ENCODE measurements at places on chromosomes 2 and 18.
A peak's percentile ranks its signal among the peaks of the same experiment; 100 is the strongest.

- peak; percentile 76 for DNase-seq
Observed at GRCh38 chr18:80247393-80247841, at the start of gene PARD6G. TSS of gene PARD6G (minus strand) at chr18:80247514. CDS start at chr18:80247348, 166 bp downstream.

- no peak for DNase-seq
Observed at GRCh38 chr18:26406324-26406723, 142.0 kb downstream of the KCTD1 start.

GRCh38 chr18:35189510-35189909 is 51.3 kb upstream of the ZNF397 start:
- DNase-seq: no peak

- no peak for DNase-seq
Observed at GRCh38 chr18:8329186-8329771, 280.0 kb upstream of the RAB12 start.

DNA sequence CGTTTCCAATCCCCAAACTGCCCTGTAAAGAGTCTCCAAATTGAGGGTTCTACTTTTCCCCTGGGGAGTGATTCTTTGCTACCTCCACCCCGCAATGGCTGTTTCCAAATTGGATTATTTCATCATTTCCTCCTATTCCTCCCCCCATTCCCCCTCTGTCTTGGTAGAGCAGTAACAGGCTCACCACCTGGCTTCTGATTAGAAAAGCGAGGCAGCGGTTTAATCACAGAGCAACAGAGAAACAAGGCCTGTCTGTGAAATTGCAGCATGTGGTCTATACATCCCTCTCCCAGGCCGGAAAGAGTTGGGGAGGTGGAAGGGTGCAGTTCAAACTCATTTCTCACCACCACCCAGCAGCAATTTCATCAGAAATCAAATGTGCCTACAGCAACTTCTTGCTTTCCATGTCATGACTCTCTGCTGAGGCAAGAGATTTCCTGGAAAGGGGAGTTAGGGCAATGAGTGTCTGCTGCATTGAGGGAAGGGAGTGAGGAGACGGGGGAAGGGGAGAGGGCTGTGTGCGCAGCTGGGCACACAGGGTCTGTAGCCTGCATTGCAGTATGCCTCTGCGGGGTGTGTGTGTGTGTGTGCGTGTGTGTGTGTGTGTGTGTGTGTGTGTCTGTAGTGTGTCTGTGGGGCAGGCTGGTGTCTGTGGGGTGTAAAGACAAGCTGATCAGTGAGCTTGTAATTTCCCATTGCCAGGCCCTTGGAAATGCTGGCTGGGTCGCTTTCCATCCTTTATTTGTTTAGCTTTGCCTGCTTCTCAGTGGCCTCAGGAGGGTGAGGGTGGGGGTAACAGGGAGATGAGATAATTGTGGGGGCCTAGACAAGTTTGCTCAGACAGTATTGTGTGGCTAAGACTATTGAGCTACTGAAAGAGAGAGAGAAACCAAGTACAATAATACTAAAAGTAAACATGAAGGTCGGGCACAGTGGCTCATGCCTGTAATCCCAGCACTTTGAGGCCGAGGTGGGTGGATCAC is 13.5 kb upstream of the IGFBP2 start:
- DNase-seq: peak; percentile 85

- no peak for DNase-seq
Observed at GRCh38 chr18:28781616-28782362, 604.9 kb upstream of the CDH2 start.

- no peak for DNase-seq
Observed at GRCh38 chr2:86477349-86477748, 36.2 kb downstream of the KDM3A start.

DNA sequence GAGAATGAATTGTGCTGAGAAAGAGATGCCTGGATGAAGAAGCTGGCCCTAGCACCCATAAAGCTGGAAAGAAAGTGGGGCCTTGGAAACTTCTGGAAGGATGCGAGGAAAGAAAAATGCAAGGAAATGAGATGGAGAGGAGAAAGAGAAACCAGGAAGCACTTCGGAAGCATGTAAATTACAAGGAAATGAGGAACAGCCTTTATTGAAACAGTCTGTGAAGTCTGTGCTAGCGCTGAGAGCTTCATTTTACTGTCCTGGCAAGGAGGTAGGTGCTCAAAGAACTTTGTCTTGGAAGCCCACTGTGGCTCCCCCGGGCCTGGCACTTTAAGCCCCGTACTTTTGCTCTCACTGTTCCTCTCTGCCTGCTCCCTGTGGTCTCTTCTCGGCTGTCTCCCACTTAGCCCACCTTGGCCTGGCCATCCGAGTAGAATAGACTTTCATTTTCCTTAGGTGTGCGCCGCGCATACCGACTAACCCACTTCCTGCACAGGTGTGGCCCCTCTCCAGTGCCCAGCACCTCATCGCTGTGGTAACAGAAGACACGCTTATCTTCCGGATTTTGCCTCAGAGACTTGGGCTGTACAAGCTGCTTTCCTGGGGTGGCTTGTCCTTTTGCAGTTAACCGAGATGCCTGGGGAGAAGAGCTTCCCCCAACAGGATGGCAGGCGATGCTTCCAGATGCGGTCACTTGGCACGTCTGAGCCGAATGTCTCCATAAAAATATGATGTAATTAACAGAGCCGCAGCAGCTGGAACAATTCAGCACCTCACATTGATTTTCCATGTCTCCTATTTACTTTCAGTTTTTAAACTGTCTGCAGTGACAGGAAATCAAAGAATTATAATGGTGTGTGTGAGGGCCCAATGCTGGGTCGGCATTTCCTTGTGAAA is 199.6 kb downstream of the HRH4 start:
- DNase-seq: no peak

DNA sequence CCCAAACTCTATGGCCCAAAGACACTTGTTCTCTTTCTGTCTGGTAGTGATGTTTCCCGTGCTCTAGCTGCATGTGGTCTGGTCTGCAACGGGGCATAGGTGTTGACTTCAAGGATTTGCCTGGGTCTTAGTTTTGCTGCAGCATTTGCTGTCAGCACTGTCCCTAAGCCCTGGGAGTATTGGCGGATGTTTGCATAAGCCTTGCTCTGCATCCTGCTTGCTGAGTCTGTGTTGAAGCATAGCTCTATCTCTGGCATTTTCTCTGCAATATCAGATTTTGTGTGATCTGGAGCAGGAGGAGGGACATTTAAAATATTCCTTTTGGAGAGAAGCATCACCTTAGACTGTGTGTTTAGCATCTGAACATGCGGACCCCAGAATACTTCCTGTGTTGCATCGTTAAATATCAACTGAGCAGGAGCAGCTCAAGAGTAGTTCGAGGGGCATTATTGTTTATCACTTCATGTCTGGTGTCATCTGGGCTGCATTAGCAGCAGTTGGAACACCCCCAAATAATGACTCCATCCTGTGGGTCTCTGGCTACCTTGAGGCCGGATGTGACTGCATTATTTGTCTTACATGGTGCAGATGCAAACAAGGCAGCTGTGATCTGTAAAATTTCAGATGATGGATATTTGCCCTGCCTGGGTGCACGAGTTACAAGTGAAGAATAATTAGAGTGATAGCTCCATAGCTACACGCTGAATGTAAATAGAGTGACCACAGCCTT is 231.7 kb downstream of the TRIB2 start:
- DNase-seq: no peak

DNA sequence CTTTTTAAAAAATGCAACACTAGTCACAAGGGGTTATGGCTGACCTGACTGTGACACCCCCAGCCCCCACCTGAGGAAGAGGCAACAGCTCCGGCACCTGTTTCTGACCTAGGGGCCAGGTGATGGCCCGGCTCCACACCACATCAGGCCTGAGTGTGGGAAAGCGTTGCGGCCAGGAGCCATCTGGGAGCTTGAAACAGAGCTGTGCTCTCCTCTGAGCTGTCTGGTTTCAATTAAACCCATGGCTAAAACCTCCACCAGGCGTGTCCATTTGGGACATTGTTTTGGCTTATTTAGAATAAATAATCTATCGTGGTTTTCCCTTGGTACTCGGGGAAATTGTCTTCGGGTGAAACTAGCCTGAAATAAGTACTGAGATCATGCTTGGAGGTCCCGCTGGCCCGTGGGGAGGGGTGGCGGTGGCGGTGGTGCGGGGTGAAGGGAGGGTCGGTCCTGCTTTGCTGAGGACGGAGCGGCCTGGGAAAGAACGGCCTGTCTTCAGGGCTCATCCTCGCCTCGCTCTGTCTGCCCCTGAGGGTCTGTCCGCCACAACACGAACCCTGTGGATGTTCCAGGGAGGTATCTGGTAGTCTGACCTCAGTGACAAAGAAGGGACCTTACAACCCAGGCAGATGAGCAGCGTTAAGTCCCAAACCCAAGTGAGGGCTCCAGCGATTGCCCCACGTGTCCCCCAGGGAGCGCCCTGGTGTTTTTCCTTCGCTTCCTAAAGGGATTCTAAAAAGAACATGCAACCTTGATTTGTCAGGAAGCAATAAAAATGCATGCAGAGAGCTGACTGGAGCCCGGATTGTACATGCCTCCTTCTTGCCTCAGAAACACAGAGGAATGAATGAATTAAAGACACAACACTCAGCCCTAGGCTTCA is 58.7 kb downstream of the IL1RL2 start:
- DNase-seq: no peak

GRCh38 chr18:58004317-58004716 is 39.7 kb upstream of the NEDD4L start:
- no peak for DNase-seq

DNA sequence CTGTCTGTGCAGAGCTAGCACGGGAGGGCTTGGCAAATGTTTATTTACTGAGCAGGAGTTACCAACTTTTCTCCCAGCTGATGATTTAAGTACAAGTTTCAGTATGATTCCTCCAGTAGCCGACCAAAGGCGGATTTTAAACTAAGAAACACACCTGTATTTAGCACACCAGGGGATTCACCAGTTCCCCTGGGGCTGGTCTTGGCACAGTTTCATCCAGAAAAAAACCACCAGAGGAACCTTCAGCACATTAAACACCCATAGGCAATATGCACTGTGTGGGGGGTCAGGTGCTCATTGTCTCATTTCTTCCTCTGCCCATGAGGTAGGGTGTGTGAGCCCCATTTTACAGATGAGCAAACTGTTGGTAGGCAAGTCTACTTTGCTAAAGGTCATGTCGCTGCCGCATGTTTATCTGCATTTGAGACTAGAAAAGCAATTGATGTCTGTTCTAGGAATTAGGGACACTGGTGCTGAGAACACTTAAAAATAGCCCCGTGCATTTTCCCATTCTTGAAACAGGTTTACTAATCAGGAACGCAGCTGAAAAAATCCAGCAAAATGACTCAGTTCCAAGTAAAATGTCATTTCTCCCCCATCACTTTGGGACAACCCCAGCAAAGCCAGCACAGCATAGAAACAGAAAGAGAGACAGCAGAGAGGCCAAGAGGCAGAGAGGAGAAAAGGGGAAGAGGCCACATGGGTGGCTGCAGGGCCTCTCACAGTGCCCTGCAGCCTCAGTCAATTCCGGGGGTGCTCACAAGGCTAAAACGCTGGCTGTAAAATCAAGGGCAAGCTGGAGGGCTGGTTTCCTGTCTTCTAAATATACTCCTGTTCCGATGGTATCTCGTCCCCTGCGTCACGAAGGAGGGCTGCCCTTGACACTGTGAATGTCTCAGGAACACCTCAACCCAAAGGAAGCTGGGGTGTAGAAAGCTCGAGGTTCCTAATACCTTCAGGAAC is 166.8 kb upstream of the ID2 start:
- DNase-seq: no peak

- no peak for DNase-seq
Observed at GRCh38 chr2:25374827-25375226, 33.1 kb upstream of the DNMT3A start.

GRCh38 chr2:189579585-189580186 is 900 bp downstream of the SLC40A1 start:
- no peak for DNase-seq

GRCh38 chr2:145343287-145343686 is 823.4 kb upstream of the ZEB2 start:
- no peak for DNase-seq

DNA sequence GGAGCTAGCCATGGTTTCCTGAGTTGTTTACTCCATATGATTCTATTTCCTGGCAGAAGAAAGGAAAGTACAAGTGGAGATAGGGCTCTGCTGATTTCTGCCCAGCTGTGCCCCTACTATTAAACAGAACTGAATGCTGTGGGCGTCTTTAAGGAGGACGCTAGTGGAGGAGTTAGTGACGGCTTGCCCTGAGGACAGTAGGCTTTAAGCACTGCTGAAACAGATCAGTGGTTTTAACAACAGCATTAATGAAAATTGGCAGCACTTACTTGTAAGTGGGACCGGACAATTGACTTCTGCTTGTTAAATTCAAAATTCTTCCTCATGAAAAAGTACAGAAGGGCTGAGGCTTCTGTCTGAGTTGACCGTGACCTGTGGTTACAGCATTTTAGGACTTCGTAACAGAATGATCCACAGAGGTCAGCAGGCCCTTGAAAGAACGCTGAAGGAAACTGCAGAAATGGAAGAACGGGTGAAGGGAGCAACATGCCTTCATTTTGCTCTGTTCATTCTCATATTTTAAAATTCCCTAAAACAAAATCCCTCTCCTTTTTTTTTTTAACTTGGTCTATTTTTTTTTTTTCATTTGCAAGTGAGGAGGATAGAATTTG is 80.6 kb upstream of the CCDC195 start:
- DNase-seq: no peak

- DNase-seq: no peak
Observed at GRCh38 chr2:201345625-201346213, 11.4 kb downstream of the FLACC1 start.

GRCh38 chr18:50097702-50098101 is 97.2 kb downstream of the MYO5B start:
- no peak for DNase-seq

DNA sequence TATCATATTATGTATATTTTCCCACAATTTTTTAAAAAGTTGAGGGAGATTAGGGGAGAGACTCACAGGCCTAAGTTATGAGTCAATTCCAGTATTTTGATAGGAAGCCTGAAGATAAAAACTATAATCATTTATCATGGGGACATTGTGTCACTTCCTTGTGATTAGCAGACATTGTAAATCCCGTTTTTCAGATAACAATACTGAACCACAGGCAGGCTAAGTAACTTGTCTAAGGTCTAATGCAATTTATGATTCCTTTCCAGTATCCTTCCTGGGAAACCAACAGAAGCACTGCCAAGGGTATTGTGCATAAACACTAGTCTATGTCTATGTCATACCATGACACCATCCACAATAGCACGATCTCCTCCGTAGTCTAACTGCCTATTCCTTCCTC is 235.2 kb upstream of the PIK3C3 start:
- no peak for DNase-seq

GRCh38 chr2:103805746-103806145 is 1043.9 kb downstream of the TMEM182 start:
- no peak for DNase-seq

GRCh38 chr2:216424274-216424673 is 12.0 kb downstream of the SMARCAL1 start:
- no peak for DNase-seq

DNA sequence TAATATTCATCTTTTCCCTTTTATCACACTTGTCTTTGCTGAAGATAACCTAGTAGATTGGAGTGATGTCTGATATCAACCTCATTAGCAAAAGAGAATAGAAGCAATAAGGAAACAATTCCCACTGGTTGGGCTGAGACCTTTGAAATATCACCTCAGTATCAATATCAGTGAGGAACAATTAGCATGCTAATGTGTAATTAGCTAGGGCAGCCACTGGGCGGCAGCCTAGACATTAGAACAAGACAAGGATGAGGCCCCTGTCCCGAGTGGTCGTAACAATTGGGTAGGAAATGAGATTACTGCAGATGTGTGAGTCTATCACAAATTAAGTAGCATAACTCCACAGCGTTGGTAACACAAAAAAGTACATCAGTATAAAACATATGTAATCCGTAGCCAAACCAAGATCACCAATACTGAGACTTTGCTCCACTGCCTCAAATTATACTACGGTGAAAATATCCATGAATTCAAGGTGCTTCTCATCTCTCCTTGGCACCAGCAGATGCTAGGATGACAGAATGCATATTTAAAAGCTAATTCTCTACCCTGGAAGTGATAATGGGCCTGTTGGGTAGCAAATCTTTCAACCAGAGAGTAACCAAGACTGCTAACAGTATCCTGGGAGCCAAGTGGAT is 99.1 kb downstream of the ALPK2 start:
- peak; percentile 59 for DNase-seq

Data from NCI-H1436 (cell line).